ENCODE measurements at places on chromosomes 2 and 18.

- peak; percentile 19 for DNase-seq
Observed at GRCh38 chr2:160493227-160494028, at the start of gene RBMS1. RBMS1 (minus strand) TSS chr2:160493807; CDS start chr2:160493363, 444 bp downstream.

- no peak for DNase-seq
Observed at GRCh38 chr2:1550076-1550475, 136.8 kb downstream of the TPO start.

- no peak for DNase-seq
Observed at GRCh38 chr2:185644828-185645227, 93.8 kb upstream of the FSIP2 start.

GRCh38 chr2:48558456-48558855, 28.5 kb downstream of the STON1 start:
- DNase-seq: no peak

DNA sequence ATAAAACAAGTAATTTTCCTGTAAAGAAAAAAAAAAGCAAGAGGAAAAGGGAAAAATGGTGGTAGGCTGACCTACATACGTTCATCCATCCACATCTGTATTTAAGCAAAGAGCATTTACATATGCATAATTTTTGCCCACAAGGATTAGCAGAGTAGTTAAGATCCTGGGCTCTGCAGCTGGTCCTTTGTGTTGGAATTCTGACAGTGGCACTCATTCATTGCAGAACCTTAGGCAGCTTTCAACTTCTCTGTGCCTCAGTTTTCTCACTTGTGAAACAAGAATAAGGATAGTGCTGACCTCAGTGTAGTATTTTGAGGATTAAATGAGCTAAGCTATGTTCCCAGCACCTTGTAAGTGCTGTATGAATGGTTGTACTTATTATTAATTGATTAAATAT, 211.3 kb downstream of the ARL4C start:
- no peak for DNase-seq

- no peak for DNase-seq
Observed at GRCh38 chr2:176128982-176129796, at the start of gene HOXD8. HOXD8 (plus strand) TSS chr2:176129705; CDS start chr2:176130367, 662 bp downstream.

DNA sequence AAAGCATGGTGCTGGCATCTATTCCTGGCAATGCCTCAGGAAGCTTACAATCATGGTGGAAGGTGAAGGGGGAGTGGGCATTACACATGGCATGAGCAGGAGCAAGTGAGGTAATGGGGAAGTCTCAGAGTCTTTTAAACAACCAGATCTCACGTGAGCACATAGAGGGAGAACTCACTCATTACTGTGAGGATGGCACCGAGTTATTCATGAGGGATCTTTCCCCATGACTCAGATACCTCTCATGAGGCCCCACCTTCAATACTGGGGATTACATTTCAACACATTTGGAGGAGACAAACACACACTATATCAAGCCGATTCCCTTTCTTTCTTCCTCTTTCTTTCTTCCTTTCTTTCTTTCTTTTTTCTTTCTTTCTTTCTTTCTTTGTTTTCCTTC, 47.9 kb upstream of the FANCL start:
- no peak for DNase-seq

- DNase-seq: no peak
Observed at GRCh38 chr2:179749210-179749609, 112.2 kb downstream of the ZNF385B start.

GRCh38 chr2:113011108-113011507, 5.8 kb downstream of the IL36A start:
- no peak for DNase-seq

- DNase-seq: no peak
Observed at GRCh38 chr2:217739741-217740140, 263.1 kb downstream of the TNS1 start.

DNA sequence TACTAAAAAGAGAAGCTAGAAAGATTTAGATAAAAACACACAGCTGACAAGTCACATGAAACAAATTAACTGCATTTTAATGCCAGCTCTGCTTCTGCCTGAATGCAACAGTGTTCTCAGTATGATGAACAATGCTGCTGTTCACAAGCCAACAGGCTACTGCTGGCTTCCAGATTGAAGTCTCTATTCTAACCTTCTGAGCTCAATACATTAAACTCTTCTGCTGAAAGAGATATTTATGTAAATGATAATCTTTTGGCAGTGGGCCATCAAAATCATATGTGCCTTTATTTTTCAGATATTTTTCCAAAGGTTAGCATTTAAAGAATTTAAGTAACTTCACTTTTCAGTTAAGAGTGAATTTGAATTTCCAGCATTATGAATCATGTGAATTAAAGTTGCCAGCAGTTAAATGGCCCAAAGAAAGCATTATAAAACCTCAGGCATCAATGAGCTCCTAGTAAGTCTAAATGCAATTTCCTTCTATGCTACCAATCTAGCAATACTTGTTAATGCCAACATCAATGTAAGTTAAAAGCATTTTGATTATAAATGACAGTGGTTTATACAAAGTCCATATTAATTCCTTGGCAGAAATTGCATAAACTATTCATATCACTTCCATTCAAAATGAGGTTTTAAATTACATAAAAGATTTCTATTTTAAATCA, 72.4 kb downstream of the ID2 start:
- DNase-seq: no peak

DNA sequence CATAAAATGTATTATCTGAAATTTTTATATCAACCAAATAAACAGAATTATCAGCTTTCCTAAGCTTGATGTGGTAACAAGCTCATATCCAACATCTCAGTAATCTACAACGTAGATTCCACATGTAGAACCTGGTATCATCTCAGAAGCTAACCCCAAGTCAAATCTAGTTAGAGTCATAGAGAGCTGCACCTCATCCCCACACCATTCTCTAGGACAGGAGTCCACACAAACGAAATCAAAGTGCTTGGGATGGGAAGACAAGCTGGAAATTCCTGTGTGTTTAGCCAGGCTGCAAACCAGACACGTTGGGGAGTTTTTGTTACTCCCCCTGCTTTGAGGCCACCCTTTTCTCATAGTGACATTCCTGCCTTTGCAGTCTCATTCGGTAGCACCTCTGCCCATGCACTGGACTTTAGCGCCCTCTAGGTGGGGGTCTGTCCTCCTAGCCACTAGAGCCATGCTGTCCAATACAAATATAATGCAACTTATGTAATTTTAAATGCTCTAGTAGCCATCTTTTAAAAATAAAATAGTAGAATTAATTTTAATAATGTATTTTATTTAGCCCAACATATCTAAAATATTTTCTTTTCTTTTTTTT, 28.1 kb upstream of the SATB2 start:
- no peak for DNase-seq

DNA sequence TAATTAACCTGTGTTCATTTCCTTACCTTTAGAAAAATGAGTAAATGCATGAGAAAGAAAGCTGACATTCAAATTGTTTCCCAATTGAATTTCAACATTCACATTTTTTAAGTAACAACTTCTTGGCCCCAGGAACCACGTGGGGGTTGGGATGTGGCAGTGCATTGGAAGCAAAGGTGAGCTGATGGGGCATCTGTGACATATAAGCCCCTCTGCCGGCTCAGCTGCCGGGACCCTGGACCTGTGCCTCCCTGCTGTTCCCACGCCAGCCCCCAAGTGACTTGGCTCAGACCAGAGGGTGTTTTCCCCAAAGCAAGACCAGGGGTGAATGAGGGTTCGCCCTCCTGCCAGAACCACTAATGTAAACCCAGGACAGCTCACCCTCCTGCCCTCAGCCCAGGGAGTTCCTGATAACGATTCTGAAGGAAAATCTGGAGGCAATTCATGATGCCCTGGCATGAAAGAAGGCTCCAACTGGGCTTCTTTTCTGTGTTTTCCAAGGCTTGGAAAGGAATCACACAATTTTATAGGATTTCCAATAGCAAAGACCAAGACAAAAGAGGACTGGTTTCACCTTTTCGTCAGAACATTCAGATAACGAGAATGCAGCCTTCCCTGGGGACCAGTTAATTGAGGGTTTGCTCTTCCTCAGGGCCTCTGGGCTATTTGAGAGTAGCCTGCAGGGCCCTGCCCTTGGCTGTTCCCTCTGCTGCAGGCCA, 193.2 kb upstream of the TWIST2 start:
- DNase-seq: no peak

DNA sequence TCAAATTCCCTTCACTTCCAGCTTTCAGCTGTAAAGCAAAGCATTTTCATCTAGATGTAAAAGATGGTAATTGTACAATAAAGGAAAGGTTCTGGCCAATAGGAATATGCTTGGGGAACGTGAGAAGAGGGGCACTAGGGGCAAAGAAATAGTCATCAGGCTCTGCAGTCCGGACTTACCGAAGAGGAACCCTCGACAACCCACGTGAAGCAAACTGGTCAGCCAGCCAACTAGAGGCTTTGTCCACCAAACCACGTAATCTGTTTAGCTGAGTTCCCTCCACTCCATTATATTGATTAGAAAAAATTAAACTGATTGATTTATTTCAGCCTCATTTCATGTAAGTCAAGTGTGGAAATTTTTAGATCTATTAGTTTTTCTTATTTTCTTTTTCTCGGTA, 300.4 kb upstream of the FANCL start:
- no peak for DNase-seq

DNA sequence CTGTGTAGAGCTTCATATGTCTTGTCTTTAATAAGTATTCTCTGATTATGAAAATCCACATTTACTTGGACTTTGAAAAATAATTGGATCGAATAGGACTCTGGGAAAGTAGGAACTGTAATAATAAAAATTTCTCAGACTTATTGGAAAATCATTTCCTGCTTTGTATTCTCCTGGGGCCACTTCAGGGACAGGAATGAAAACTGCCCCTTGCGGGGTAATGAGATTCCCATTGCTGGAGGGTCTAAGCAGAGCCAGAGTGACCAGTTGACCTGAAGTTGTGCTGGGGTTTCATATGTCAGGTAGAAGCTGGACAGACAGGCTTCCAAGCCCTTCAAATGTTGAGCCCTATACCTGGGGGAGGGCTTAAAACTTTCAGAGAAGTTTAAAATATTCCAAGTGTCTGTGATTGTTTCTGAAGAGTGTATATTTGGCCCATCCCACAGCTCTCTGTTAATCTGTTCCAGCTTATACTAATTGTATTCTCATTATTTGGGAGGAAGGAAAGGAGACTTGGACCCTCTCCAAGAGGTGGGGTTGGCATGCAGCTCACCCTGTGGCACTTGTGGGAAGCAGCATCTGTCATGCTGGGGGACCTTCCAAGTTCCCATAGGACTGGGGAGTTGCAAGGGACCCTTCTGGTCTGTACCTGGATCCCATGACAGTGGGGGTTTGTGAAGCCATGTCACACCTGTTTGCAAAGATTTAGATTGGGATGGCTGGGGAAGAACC, 268.7 kb upstream of the ATP5MC3 start:
- no peak for DNase-seq

- DNase-seq: no peak
Observed at GRCh38 chr2:156512451-156512850, 76.3 kb downstream of the GPD2 start.

DNA sequence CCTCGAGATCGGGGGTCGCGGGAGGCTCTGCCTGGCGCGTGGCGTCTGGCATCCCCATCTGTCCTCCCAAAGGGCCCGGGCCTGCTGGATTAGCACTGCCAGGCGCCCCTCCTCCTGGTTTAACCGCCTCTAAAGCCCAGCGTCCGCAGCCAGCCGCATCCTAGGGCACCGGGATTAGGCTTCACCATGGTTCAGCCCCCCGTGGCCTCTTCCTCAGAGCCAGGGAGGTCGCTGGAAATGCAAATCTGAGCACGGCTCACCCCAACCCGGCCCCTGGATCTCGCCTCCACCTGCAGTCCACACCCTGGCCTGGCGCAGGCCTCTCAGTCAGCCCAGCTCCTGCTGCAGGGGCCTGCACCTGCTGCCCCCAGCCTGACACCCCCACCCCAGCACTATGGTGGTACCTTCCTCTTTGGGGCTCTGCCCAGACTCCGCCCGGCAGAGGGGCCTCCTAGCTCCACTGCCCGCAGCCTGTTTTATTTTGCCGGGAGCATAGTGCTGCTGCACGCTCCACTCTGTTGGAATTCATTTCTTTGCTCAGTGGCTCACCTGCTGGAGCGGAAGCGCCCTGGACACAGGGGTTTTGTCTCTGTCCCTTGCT, 13.2 kb downstream of the PRELID3A start:
- no peak for DNase-seq

DNA sequence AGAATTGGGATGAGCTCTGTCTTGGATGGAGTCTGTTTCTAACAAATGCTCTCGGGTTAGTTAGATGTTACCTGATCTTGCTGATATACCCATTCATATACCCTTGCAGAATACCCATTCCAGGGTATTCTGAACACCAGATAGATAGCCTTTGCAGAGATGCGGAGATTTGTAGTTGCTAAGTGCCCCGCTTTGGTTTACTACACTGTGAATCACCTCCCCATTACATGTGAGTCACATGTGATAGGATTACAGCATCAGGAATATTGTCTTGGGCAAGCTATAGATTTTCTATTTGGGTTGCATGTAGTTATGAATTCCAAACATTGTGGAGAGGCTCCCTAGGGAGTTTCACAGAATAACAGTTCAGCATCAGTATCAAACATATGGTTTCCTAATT, 3.8 kb downstream of the VSNL1 start:
- no peak for DNase-seq

DNA sequence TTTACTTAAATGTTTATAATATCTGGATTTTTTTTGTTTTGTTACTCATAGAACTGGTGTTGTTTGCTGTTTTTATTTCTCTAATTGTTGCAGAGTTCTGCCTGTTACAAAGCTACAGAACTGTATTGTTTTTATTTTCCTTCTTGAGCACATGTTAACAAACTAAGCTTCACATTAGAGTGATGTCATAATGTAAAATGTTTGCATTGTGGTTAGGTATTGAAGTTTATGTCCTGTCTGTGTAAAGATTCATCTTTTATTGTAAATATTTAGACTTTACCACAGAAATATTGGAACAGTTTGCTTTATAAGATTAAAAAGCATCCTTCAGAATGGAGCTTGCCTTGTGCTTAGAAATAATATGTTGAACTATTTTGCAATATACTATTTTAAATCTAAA, 67.7 kb downstream of the CLIP4 start:
- DNase-seq: no peak

DNA sequence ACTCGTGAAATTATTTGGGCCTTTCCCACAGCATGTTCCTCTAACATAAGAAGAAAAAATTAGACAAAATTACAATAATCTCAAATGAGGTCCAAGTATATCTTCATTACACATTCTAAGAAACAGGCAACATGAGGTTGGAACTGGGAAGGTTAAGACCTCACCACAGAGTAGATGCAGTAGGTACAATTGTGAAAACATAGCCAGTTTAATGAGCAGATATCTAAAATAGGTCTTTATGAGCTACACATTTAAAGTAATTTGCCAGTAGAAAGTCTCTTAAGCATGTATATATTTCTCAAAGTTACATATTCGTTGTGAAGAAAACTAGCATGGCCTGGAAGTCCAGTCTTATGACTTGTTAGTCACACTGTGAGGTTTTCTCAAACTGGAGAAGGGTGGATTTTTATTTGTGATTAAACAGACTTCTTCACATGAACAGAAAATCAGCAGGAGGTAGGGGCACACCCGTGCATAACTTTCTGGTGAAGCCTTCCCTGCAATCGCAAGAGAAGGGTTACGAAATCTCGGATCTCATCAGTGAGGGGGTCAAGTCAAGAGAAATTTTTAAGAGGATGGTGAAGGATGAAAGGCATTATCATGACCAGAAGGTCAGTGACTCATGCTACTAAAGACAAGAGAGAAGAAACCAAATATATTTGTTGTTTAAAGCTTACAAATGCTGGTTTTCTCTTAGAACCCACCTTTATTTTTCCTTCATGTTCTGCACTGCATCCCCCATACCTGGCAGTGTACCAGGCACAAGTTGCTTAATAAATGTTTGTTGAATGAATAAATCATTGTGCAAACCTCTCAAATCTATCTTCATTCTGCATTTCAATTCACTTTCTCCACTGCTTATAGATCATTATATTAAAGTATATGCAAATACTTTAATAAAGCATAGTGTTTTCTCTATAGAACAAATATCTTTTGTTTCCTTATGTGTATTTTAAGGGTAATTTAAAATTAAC, 5.1 kb upstream of the RAB27B start:
- no peak for DNase-seq

All from stimulated activated CD4-positive, alpha-beta T cell treated with anti-CD3 and anti-CD28 coated beads, Interleukin-1b, Interleukin-23, amount 100 ng/mL, for 1 hour (primary cell).